ENCODE measurements at places on chromosomes 6 and 20.

GRCh38 chr6:25042984-25043725 is 107.4 kb upstream of the RIPOR2 start:
- no peak for DNase-seq

- DNase-seq: no peak
Observed at GRCh38 chr6:156613996-156614395, 163.2 kb upstream of the ARID1B start.

GRCh38 chr20:22582964-22583772 is 1.2 kb downstream of the FOXA2 start:
- DNase-seq: no peak

GRCh38 chr20:16942756-16943155 is 194.6 kb downstream of the OTOR start:
- DNase-seq: no peak

DNA sequence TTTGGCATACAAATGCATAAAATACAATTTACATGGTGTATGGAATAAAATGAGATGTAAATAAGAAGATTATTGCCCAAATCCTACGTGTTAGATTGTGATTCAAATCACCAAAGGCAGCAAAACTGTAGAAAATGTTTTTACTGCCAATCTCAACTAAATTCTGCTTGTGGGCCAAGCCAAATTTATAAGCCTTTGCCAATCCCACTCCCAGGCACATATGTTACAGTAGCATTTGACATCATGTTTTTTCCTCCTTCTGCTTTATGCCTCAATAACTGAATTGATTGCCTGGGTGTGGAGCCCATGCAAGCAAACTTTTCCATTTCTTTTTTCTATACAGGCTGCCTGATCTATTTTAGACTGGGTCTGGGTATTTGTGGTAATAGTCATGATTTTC is 36.3 kb upstream of the LRRC1 start:
- DNase-seq: no peak

DNA sequence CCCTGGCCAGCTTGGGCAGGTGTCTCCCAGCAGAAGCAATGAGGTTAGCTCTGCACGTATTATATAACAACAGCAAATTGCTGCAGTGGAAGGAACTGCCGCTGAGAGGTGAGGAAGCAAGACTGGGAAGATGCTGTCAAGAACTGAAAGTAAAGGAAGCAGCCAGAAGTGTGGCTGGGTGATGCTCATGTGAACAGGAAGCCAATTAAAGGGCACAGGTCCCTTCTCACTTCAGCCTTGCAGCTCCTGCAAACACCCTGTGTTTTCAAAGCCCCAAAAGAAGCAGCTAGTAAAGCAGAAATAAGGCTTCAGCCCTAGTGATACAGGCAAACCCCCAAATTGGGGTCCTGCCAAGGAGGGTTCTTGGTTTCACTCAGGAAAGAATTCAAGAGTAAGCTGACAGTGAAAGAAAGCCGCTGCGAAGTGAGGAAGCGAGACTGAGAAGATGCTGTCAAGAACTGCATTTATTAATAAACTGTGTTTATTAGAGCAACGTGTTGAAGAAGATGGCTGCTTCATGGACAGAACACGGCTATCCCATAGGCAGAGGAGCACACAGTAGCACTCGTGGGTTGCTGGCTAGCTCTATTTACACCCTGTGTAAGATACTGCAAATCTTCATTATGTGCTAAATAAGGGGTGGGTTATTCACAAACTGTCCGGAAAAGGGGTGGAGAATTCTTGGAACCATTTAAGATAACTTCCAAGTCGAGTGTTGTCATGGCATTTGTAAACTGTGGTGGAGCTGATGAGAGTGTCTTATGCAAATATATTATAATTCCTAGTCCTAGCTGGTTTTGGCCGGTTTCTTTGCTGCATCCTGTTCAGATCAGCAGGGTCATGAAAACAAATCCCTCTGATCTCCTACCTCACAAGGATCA is 152.2 kb downstream of the LINC00237 start:
- DNase-seq: no peak

DNA sequence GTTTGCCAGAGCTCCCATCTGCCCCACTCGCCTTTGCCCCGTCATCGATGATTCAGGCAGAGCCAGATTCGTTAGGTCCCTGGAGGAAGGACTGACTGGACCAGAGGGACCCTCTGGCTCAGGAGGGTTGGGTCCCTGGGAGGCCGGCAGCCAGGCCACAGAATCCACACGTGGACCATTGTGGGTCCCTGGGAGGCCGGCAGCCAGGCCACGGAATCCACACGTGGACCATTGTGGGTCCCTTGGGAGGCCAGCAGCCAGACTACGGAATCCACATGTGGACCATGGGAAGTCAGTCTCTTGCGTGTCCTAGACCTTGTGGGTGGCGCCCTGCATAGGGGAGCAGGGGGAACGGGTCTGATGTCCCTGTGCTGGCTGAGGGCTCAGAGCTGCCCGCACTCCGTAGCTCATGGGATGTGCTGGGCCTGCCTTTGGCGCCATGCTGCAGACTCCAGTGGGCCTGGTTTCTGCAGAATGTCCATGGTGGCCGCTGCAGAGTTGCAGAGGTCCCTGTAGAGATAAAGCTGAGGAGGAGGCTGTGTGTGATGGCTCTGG is 23.5 kb downstream of the UCKL1 start:
- no peak for DNase-seq

DNA sequence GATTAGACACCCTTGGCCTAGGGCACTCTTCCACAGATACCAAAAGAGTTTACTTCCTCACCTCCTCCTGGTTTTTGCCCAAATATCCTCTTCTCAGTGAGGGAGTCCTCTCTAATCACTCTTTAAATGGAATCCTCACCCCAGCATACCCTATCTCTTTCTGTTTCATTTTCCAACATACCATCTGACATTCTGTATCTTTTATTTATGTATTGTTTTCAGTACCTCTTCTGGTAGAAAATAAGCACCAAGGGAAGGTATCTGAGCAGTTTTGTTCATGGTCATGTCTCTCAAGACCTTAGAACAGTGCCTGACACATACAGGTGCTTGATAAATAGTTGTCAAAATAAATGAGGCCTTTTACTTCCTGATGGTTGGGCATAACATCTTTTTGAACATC is 55.1 kb downstream of the KIAA0408 start:
- DNase-seq: no peak

- no peak for DNase-seq
Observed at GRCh38 chr20:2760297-2760951, 40.0 kb downstream of the CPXM1 start.

- no peak for DNase-seq
Observed at GRCh38 chr6:149763866-149764265, 14.3 kb downstream of the PCMT1 start.

DNA sequence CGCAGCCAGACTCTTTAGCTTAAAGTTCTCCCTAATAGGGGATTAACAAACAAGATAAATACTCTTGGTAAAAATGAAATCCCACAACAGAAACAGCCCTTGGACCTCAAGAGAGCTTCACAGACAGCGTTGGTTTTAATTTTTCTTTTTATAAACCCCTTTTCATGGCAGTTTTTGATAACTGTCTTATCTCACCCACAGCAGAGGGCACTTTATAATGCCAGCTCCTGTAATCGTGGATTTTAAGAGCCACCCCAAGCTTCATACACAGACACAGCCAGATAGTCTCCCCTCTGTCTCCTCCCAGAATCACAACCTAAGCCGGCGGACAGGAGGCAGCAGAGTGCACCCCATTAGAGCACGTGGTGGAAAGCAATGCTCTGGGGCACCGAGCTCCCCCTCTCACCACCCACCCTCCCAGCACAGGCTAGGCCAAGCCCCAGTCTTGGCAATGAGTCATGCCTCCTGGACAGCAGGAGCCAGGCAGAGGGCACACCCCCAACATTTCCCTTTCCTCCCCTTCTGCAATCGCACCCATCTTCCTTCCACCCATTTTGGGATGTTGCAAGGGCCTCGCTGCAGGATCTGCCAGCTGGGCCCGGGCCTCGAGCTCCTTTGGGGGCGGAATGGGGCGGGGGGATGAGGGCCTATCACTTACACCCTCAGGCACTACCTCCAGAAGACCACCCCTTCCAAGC is 2.4 kb downstream of the JAG1 start:
- peak; percentile 22 for DNase-seq

DNA sequence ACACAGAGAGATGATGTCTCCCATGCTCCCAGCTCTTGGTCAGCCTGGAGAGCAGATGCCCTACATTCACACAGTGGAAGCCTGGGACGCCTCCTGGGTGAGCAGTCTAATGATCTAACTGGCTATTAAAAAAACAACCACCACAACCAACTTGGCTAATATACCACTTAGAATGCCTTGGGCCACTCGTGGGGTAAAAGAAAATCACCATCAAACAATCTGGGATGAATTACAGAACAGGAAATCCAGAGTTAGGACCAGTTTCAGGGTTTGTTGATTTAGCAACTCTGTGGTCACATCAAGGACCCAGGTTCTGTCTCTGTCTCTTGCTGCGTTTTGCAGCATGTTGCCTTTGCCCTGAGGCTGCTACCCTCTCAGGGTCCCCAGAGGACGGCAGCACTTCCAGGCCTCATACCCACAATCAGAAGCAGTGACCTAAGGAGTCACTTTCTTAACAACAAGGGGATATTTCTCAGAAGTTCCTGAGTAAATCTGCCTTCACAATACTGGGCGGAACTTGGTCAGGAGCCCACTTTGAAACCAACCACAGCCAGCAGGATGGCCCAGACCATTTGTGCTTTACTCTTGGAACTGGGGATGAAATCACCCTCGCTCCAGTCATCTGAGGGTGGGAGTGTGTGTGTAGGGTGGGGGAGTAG is 118.7 kb downstream of the CLIC5 start:
- DNase-seq: no peak

DNA sequence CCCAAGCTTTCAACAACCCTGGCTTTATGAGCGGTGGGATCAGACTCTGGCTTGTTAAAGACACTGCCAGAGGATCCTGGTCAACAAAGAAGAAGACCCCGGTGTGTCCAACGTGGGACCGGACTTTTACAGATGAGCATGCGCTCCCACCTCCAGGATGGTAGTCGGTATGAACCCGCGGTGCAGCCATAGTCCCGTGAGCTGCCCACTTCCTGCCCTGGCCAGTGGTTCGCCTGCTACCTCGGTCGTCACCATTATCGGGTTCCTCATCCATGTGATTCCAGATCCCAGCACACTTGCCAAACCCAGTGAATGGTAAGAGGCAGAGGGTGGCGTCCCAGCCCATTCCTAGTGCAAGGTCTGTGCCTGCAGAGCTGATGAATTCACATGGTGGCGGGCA is 112.7 kb downstream of the AGPAT4 start:
- DNase-seq: no peak

- no peak for DNase-seq
Observed at GRCh38 chr20:2709205-2709981, 16.8 kb downstream of the EBF4 start.

GRCh38 chr6:71665931-71666330 is 220.4 kb upstream of the RIMS1 start:
- DNase-seq: no peak

DNA sequence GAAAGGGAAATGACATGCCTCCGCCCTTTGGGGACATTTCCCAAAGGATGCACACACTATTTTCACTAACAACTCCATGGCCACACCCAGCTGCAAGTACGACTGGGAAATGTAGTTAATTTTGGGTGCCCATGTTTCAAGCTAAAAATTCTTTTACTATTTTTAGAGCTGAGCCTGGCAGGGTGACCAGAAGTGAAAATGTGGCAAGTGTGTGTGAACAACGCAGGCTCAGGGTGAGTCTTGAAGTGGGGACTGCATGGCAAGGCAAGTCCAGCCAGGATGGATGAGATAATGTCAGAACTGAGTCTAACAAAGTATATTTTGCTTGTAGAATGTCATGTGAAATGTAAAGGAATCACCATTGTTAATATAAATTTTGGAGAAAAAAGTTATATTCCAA is 17.0 kb upstream of the CD109 start:
- DNase-seq: no peak

DNA sequence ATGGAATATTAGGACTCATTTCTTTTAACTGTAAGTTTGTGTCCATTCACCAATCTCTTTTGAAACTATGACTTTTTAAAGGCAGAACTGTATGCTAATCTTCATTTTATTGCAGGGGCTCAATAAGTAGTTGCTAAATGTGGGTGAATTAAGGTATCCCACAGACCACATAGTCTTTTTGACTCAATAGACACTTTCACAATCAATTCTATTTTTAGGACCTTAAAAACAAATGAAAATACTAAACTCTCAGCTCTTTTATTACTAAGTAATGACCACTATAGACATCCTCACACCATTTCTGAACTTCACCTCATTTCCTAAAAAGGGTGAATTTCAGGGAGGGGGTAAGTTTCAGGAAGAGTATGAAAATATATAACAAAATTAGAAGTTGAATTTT is 106.8 kb upstream of the BEND6 start:
- DNase-seq: no peak

DNA sequence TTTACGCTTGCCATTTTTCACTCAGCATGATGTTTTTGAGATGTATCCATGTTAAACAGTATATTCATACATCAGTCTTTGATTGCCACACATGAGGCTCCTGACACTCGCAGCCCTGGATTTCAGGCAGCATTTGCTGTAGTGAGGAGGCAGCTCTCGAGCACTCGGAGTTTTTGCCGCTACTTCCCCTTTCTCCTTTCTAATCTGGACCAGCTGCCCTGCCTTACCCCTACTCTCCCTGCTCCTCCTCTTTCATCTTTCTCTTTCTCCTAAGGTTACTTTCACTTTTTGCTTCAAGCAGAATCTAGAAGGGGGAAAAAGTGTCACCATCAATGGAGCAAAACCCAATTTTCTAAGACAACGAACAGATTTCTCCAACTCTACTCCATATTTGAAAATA is 5.9 kb upstream of the CST3 start:
- no peak for DNase-seq

DNA sequence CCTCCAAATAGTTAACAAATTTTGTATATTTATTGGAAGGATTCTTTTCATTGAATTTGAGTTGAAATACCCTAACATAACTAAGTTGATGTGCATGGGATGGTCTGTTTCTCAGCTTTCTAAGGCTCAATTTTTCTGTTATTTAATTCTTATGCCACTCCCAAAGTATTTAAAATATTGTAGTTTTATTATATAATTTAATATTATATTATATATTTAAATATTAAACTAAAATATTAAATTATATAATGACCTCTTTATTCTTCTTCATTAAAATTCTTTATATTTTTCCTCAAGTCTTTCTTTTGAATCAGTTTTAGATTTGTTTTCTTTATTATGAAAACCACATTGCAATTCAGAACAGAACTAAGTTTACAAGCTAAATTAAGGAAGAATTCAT is 194.7 kb downstream of the TFAP2B start:
- DNase-seq: no peak

GRCh38 chr6:37127961-37128862 is 41.7 kb upstream of the PIM1 start:
- no peak for DNase-seq

GRCh38 chr20:1465470-1466210 is 1.0 kb downstream of the NSFL1C start:
- DNase-seq: no peak

GRCh38 chr6:117440706-117441525 is 15.2 kb upstream of the ROS1 start:
- DNase-seq: no peak
